ENCODE measurements at places on chromosomes 11 and 22.

DNA sequence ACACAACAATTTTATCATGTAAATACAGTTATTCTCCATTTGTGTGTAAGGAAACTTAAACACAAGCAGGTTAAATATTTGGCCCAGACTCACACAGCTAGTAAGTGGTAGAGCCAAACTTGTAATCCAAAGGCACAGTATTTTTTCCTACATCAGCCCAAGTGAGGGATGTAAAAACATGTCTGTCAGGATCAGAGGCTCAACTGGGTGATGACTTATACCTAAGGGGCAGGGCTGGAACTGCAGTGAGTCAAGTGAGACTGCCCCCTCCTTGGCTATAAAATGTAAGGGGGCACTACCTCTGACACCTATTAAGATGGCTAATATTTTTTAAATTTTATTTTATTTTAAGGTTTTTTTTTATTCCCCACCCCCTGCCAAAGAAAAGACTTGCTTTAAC, 82.6 kb downstream of the APIP start:
- no peak for DNase-seq

DNA sequence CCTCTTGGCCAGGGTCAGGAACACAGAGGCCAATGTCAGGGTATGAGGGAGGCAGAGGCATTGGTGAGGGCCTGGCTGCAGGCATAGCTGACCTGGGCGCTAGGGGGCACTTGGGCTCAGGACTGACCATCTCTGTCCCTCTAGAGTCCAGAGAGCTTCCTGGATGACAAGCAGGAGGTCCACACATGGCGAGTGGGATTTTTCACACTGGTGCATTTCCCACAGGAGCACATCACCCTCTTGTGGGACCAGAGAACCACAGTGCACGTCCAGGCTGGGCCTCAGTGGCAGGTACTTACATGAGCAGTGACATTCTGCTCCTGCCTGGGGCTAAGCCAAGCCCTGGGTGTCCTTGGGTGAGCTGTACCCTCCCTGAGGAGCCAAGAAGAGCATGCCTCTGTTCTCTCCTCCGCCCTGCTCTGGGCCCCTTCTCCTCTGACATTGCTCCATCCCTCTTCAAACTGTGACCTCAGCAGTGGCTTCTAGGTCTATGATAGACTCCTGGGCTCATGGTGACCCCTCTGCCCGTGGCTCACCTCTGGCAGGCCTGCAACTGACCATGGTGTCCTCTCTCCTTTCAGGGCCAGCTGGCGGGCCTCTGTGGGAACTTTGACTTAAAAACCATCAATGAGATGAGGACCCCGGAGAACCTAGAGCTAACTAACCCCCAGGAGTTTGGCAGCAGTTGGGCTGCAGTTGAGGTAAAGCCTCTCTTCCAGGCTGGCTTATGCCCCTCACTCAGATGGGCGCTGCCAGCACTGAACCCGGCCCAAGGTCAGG, 46.6 kb downstream of the OTOG start:
- no peak for DNase-seq

DNA sequence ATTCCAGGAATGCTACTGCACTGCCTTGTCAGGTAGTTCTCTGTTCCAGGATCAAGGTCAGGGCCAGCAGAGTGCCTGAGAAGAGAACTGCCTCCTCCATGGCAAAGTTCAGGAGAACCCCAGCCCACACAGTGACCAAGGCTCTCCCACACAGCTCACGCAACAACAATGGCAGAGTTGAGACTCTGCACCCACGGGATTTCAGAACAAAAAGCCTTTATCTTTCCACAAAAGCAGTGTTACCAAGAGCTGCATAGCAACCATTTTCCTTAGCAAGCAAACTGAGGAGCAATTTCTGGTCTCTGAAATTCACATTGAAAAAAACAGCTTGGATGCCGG, 11.1 kb downstream of the PLAAT3 start:
- DNase-seq: no peak

GRCh38 chr11:13206086-13206640, 71.4 kb upstream of the BMAL1 start:
- DNase-seq: no peak

- DNase-seq: no peak
Observed at GRCh38 chr22:49271831-49272230, 555.8 kb downstream of the BRD1 start.

DNA sequence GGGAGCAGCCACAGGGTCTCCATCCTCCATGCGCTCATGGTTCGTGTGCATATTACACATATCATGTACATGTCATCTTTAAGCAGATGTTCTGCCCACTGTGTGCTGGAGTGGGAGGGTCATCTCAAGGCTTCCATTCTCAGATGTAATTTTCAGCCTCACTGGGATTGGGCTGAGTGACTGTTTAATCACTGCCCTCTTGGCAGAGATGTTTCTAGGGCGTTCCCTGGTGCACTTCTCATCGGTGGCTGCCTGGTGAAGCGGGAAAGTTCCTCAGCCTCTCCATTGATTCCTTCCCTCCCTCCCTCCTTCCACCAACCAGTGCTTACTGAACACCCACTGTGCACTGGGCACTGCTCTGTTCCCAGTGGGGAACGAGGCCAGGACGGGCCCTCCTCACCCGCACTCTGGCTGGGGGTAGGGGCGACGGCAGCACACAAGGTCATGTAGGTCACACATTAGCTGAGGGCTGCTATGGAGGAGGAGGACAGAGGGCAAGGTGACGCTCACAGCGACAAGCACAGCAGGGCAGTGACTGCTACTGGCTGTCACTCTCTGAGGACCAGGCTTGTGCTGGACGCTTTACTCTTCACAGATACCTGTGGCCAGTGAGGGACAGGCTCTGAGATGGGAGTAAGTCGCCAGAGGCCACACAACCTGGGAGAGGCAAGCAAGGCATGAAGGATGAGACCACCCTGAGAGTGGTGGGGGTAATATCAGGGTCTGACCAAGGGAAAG, 22.9 kb downstream of the GNAZ start:
- no peak for DNase-seq

DNA sequence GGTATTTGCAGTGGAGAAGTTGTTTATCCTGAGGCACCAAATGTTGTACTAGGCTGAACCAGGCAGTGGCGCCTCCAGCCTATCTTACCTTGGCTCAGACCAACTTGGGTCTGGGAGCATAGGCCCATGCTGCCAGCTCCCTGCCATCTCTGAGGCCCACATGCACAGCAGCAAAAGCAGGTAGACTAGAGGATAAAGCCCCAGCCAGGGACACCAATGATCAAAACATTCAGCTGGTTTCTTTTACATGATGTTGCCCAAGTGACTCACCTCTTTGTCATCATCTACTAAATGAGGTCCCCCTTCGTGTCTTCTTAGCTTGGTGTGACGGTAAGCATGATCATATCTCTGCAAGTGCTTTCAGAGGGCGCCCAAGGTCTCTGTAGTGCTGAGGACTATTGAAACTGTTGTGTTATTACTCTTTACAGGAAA, 112.1 kb upstream of the DRD2 start:
- DNase-seq: no peak

DNA sequence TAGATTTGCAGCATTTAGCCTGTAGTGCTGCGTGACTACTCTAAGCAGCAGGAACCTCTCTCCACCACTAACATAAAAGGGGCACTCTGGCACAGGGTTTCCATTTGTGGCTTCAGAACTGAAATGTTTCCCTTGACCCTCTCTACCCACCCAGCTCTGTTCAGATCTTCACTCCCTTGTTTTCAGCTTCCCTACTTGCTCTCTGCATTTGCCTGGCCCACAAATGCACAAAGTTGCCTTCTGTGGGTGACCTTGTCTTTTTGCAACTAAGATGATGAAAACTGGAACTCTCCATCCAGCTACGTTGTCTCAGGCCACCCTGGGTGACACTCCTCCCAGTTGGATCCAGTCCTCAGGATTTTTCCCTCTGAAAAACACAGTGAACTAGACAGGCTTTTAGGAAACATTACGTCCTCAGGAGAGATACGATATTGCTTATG, 19.8 kb upstream of the PSMA1 start:
- no peak for DNase-seq

DNA sequence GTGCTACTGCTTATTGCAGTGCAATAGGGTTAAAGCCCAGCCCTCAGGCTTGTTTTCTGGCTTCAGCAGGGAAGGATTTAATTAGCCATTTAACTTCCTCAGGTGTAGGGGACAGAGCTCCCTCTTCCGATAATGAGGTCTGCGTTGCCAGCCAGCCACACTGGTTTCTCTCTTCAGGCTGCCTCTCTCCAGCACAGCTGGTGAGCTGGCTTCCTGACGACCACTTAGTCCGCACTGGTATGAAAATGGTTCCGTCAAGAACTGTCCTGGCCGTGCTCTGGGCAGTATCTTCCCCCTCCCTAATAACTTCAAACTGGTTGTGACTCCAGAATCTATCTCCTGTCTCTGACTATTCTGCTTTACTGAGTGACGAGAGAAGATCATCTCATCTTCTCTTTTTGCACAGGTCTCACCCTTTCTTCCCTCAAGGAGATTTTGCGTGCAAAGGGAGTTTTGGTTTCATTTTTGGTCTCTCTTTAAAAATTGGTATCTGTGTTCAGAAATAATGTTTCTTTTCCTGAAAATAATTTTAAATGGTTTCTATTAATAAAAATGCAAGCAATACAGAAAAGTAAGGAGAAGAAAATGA, 49.2 kb downstream of the CNTN5 start:
- no peak for DNase-seq

DNA sequence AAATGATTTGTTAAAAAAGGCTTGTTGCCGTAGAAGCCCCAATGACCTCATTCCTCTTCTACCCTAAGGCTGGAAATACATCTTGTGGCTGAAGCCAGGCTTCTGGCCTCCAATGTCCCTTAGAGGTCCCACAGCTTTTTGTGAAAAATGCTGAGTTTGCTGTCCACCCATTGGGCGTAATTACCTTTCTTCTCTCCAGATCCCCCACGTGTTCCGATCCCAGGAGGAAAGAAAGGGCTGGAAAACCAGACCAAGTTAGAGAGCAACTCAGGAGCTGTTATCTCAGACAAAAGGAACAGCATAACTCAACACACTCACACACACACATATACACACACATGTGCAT, 154.2 kb downstream of the MIAT start:
- DNase-seq: no peak

DNA sequence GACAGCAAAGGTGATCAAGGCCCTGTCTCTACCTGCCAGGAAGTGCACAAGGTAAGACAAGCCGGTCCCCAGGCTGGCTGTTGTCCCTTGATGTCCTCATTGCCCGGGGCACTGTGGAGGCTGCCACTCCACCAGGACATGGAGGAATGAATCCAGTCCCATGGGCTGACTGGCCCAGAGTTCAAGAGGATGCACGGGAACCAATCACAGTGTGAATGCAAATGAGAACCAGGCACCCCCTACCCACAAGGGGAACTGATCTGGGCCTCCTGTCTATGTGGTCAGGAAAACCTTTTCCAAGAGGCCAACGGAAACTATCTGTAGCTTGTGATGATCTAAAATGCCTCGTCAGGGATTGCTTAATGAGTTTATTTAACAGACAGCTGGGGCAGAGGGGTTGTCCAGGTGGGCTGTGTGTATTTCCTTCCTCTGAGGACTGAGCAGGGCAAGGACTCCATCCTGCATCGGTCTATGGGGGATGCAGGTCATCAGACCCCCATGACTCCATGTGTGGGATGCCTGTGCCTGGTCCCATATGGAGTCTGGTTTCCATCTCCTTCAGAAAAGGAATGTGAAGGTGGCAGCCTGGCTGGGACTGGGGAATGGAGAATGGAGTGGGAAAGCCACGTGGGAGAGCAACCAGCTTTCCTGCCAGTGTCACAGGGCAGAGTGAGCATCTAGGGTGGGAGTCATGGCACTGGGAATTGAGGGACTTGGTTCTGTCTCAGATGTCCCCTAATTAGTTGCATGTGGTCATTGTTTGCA, 60.5 kb downstream of the CD82 start:
- DNase-seq: no peak

DNA sequence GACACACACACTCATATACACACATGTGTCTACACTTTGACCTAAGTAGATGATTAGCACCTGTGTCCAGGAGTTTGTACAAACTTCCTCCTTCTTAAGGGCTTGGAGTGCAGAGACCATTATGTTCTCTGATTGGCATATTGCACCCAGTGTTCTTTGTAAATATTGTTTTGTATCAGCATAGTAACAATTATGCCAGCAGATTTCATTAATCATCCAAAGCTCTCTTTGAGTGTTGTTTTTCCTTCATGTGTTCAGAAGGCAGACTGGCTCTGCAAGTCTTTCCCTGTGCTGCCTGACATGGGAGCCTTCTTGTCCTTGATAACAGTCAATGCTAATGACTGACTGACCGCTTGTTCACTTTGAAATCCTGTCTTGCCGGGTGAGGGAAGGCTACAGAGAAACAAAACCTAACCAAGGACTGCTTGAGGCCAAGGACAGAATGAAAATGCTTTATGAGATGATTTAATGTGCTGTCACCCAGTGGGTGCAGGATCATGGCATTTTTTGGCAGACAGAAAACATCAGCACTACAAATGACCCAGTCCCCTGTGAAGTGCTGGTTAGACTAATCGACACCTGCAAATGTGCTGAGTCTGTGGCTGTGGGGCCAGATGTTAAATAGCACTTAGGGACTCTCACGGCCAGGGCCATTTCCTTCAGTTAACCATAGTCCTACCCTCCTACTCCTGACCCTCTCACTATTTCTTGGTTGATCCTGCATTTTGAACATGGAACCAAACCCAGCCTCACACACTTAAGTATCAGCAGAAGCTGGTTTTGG, 6.6 kb upstream of the BARX2 start:
- no peak for DNase-seq

DNA sequence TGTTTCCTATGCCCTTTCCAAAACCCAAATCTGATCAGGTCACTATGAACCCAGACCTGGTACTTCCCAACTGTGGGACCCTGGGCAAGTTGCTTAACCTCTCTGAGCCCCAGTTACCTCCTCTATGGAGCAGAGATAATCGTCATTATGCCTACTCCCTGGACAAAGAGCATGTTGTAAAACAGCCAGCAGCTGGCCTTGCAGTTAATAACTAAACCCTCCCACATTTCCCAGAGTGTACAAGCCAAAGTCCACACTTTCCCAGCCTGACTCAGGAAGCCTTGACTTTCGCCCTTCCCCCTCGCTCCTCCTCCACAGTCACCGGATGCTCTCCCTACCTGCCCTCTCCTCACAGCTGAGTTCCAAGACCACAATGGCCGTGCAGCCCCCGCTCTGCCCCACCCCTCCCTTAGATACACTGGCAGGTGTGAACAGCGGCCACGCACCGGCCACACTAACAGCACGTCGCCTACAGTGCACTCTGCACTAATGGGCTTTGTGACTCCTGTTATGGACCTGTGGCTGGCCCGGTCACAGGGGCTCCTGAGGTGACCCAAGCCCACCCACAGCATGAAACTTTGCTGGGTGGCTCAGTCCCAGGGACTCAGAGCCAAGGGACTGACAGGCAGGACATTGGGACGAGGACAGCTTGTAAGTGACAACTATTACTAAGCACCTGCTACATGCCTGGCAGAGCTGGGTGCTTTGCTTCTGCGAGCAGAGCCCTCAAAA, 15.6 kb upstream of the MFNG start:
- DNase-seq: no peak

GRCh38 chr11:83008581-83008923, 63.1 kb downstream of the RAB30 start:
- DNase-seq: no peak

- DNase-seq: no peak
Observed at GRCh38 chr11:128879817-128880216, 11.3 kb upstream of the KCNJ5 start.

DNA sequence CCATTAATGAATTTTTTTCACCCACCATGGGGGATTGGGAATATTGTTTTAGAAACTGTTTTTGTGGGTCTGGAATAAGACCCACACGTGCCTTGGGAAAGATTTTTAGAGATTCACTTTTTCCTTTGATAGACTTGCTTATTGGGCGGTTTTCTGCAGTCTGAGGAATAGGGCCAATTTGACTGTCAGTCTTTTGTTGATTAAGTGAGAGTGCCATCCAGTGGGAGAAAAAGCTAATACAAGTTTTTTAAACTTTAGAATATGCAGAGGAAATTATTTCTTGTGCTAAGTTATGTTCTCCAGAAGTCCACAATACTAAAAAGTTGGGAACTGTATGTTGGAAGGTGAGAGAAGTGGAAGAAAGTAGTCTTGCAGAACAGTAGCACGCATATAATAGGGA, 56.1 kb downstream of the PRMT3 start:
- no peak for DNase-seq
